ENCODE measurements at places on chromosomes 3 and 15. TPM values are rescaled to one million over a fixed set of nuclear protein-coding genes. Genes with fewer than 3 reads are reported as not detected.

GRCh38 chr3:128663151-128663550 is 12.5 kb upstream of the RPN1 start:
- no peak overlapping the region for H3K4me3 ChIP-seq
- H3K27ac ChIP-seq: no peak overlapping the region
- no peaks in the 10 kb centered on the region for H3K27me3 ChIP-seq
- no peaks in the 10 kb centered on the region for H3K4me1 ChIP-seq
- DNase-seq: no peak
- no peaks in the 10 kb centered on the region for H3K36me3 ChIP-seq

Gene PRR20G
- not detected for total RNA-seq

- peak overlapping the region; percentile 85 for H3K27ac ChIP-seq
- peak overlapping the region; percentile 92 for H3K4me3 ChIP-seq
- H3K36me3 ChIP-seq: no peaks in the 10 kb centered on the region
- H3K27me3 ChIP-seq: no peaks in the 10 kb centered on the region
Observed at GRCh38 chr3:121748680-121749275, 763 bp downstream of the GOLGB1 start.

DNA sequence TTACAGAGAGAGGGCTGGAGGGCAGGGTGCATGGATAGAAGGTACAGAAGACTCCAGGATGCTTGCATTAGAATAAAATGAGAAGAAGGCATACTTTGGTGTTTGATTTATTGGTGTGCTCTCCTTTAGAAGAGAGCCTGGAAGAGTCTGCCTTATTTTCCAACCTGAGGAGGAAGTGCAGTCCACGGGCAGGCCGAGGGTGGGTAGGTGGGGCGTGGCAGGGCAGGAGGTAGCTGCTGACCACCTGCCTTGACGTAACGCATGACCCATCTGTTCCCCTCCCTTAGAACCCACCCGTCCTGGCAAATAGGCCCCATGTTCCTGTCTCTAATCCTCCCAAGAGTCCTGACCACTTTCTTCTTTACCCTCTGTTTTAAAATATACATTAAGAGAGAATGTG is 222.3 kb upstream of the LYSMD4 start:
- H3K27ac ChIP-seq: no peak overlapping the region
- H3K36me3 ChIP-seq: no peaks in the 10 kb centered on the region
- no peak overlapping the region for H3K4me3 ChIP-seq
- no peaks in the 10 kb centered on the region for H3K27me3 ChIP-seq
- H3K4me1 ChIP-seq: peaks cover 7% of the 10 kb centered on the region

Gene CCDC174
- total RNA-seq: 29.5 TPM

GRCh38 chr3:160129459-160130061 is 95.7 kb upstream of the C3orf80 start:
- no peaks in the 10 kb centered on the region for H3K27me3 ChIP-seq
- H3K4me1 ChIP-seq: no peaks in the 10 kb centered on the region
- no peaks in the 10 kb centered on the region for H3K36me3 ChIP-seq
- no peak overlapping the region for H3K27ac ChIP-seq

All from tibial nerve (tissue), 4 donors.